ENCODE measurements at places on chromosomes 4 and X.

DNA sequence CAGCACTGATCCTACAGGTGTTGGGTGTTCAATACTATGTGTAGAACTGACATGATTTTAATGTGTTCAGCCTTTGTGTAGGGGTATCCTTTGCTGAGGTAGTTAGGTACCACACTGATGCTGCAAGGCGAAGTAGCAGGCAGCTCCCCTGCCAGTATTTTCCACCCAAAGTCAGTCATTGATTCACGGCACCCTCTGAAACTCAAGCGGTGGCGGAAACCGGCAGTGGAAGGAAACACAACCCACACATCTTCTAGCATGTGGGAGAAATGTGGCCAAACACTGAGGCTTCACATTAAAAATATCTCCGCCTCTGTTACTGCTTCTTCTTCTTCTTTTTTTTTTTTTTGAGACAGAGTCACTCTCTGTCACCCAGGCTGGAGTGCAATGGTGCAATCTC is 126.3 kb downstream of the AASDH start:
- no peak for DNase-seq

- DNase-seq = no peak
These were observed 103.3 kb upstream of the SLC4A4 start for GRCh38 chr4:71235311-71236201.

DNA sequence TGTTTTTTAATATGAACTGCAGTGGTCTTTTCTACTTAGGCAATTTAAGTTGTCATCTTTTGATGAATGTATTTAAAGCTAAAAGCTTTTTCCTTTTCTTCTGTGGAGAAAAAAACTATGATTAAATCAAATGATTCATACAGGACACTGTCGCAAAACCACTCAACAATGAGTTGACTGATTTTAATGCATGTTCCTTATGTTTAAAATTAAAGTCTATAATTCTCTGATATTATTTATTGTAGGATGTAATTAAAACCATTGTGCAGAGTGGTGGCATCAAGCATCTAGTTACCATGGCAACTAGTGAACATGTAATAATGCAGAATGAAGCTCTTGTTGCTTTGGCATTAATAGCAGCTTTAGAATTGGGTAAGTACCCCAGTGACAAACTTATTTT is 172.5 kb downstream of the RAP1GDS1 start:
- DNase-seq = no peak

GRCh38 chrX:20205927-20206708 is 60.6 kb downstream of the RPS6KA3 start:
- no peak for DNase-seq

GRCh38 chr4:123737156-123737555 is 340.6 kb downstream of the SPRY1 start:
- DNase-seq = no peak

DNA sequence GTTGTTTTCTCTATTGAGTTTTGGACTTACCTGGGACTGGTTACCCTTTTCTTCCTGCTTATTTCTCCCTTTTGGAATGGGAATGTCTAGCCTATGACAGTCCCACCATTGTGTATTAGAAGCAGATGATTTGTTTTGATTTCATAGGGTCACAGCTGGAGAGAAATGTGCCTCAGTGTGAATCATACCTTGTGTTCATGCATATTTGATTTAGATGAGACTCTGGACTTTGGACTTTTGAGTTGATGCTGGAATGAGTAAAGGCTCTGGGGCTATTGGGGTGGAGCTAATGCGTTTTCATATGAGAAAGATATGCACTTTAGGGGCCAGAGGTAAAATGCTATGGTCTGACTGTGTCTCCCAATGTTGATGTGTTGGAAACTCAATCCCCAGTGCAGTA is 30.5 kb upstream of the TEX13C start:
- no peak for DNase-seq

All from urothelium cell line (cell line).